ENCODE measurements at places on chromosomes 1 and 21.

DNA sequence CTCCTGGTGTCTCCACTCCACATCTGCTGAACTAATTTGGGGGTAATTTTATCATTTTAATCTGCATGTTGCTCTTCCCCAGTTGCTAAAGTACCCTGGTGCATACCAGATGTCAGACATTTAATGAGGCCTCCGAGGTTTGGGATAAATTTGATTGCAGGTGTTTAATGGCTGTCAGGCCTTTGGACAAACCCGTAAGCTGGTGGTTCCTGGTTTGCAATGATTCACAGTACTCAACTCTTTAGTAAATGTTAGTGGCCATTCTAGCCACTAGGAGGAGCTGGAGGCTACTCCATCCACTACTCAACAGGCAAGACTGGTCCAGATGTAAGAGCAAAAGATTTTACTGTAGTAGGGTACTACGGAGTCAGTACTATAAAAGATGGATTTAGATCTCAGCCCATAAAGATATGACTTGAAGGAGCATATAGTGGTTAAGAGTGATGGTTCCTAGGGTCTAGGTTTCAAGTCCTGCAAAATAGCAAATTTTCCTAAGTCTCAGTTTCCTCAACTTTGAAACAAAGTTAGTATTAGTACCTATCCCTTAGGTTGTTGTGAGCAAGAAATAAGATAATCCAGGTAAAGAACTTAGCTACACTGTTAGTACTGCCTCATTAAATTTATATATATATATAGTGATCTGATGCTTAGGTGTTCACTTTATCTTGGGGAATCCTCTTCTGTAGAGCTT, 132.8 kb downstream of the SNX7 start:
- DNase-seq, result peak; percentile 83

DNA sequence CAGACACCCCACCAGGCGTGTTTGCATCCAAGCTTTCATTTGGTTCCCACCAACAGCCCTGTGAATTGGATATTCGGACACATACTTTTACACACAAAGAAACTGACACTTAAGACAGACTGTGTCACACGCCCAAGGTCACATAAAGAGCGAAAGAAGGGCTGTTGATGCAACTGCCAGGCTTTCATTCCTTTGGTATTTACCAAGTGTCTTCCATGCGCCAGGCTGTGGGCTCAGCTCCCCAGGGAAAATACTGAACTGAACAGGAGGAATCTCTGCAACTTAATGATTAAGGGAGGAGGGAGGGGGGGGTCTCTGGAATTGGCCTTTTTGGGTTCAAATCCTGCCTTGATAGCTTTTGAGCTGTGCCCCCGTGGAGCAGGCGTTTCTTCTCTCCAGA, 122.8 kb downstream of the ACTL8 start:
- peak; percentile 53 for DNase-seq

DNA sequence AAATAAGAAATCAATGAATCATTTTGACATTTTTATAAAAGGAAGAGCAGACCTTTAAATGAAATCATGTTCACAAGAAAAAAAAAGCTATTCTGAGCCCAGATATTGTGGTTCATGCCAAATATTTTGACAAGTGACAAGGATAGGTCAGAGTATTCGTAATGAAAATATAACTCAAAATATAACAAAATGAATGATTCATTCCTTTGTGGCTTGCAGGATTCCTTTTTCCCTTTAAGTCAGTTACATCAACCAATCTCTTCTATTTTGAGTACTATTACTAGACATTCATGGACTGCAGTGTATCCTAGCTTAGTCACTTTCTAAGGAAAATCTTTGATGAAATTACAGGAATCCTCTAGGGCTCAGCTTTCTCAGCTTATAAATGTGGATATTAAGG, 188.7 kb downstream of the COL11A1 start:
- DNase-seq, result peak; percentile 48

- no peak for DNase-seq
Measured at GRCh38 chr1:33170351-33171274, 11.2 kb downstream of the TRIM62 start.

DNA sequence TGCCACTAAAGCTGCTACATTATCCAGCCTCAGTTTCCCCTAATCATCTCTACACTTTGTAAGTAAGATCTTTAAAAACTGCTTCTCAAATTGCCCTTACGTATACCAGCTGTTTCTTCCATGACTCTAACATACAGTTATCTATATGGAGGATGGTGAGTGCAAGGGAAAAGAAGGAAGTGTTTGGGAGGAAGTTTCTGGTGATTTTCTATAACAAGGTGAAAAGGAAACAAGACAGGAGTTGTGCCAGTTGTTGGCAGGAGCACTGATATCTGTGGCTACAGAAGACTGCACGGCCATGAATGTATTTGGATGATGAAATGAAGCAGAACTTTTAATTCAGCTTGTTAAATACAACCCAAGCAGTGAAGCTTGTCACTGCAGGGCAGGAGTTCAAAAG, 32.3 kb upstream of the NHLH2 start:
- DNase-seq, result no peak

DNA sequence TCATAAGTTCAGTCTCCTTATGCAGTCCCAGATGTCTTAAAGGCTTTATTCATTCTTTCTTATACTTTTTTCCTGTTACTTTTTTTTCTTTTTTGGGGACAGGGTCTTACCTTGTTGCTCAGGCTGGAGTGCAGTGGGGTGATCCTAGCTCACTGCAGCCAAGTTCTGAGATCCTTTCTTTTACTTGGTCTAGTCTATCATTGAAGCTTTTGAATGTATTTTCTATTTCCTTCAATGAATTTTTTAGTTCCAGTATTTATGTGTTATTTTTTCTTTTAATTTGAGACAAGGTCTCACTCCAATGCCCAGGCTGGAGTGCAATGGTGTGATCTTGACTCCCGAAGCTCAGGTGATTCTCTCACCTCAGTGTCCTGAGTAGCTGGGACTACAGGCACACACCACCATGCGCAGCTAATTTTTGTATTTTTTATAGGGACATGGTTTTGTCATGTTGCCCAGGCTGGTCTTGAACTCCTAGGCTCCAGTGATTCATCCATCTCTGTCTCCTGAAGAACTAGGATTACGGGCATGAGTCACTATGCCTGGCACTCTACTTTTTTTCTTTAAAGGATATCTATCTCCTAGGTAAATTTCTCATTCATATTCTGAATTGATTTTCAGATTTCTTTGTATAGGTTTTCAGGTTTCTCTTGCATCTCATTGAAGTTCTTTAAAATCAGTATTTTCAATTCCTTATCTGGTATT, 26.1 kb upstream of the GTF2B start:
- DNase-seq, result no peak

- DNase-seq, result no peak
Measured at GRCh38 chr1:107460035-107460434, 319.2 kb downstream of the NTNG1 start.

DNA sequence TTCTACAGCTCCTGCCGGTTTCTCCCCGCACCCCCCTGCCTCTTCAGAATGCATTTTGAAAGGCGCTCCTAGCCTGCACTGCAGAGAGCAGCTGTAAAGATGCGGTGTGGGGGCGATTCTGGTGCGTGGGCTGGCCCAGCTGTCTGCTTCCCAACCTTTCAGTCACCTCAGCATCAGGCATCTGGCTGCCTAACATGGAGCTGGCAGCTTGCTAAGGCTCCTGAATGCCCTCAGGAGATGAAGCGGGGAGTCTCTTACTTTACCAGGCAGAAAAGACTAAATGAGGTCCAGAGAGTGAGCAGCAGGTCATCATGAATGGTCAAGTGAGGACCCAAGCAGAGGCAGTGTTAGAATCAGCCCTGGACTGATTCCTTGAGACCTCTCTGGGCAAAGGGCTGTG, 8.7 kb downstream of the IER5 start:
- DNase-seq, result peak; percentile 81

DNA sequence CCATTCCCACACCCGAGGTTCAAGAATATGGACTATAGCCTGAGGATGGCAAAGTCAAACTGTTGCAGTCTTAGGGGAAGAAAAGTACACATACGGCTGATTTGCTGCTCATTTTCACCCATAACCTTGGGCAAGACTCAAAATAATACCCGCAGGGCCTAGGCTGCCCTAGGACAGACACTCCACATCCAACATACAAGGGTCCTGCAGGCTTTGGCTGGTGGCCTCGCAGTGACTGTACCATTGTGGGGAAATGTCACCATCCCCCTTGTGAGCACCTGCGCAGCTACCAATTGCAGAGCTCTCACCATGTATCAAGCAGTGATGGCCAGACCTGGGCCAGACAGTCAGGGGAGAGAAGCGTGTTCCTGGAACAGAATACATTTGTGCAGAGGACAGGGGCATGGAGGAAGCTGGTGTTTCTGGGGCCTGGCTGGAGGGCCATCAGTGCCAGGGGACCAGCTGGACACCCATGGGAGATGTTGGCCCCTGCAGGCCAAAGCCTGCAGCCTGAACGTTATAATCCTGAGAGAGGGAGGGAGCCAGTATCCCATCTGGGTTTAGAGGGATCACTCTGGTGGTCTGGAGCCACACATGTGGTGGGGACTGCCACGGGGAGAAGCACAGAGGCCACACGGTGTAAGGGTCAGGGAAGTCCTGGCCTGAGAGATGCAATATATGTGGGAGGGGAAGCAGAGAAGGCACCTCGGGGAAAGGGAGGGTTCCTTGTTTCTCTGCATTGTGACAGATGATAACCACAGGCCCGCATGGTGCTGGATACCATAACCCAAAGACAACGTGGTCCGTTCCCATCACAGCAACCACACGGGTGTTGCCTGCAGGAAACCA, 101.2 kb downstream of the GLIS1 start:
- no peak for DNase-seq

DNA sequence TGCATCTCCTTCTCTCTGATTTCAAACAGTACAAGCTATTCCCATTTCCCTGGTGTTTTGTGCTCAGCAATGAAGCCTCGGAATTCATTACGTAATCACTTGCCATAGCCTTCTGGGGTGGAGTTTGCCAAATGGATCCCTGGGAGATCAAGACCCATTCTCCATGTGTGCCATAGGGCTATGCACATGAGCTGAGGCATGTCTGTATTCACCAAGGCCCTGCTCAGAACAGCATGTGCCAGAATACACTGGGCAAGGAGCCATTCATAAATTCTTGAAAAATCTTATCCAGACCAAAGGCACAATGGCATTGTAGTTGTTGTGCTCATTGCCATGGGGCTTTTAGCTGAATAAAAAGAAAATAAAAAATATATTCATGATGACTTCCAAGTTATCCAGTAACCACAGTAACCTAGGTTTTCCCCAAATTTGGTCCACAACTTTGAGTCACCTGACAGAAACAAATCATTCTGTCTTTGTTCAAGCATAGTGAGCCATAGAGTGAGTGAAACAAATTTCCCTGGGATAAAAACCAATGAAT, 53.0 kb downstream of the CRB1 start:
- DNase-seq, result peak; percentile 73

DNA sequence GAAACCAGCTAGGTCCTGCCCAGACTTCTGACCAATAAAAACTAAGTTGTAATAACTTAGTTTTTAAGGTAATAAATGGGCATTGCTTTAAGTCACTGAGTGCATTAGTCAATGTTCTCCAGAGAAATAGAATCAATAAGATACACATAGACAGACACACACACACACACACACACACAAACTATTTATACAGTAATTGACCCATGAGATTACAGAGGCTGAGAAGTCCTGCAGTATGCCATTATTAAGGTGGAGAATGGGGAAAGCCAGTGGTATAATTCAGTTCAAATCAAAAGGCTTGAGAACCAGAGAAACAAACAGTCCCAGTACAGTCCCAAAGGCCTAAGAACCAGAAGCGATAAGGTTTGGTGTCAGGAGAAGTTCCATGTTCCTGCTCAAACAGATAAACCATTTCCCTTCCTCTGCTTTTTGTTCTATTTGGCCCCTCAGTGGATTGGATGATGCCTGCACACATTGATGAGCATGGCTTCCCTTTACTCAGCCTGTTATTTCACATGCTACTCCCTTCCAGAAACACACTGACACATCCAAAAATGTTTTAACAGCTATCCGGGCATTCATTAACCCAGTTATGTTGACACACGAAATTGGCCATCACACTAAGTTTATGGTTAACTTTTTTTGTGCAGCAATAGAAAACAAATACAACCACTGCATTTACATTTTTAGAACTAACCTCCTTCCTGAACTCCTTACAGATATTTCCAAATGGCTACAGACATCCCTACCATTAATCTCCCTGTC, 828.2 kb upstream of the NCAM2 start:
- DNase-seq, result no peak

DNA sequence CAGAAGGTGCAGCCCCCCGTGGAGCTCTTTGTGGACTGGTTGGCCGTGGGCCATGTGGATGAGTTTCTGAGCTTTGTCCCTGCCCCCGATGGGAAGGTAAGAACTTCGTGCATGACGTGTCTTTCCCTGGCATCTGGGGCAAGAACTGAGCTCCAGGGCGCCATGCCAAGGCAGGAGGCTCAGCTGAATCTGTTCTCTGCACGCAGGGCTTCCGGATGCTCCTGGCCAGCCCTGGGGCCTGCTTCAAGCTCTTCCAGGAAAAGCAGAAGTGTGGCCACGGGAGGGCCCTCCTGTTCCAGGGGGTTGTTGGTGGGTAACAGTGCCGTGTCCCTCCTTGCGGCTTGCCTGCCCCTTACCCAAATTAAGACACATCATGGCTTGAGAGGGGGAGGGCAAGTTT, 27.7 kb downstream of the PADI3 start:
- peak; percentile 24 for DNase-seq

GRCh38 chr21:43325968-43326715, 100.8 kb downstream of the SIK1 start:
- no peak for DNase-seq

Data from myocyte (in vitro differentiated cells).